ENCODE measurements at places on chromosomes 2 and 18. TPM values are rescaled to one million over a fixed set of nuclear protein-coding genes. Genes with fewer than 3 reads are reported as not detected.

- ATAC-seq: no peak
Measured at GRCh38 chr18:50675043-50675442, 115.2 kb downstream of the MAPK4 start.

DNA sequence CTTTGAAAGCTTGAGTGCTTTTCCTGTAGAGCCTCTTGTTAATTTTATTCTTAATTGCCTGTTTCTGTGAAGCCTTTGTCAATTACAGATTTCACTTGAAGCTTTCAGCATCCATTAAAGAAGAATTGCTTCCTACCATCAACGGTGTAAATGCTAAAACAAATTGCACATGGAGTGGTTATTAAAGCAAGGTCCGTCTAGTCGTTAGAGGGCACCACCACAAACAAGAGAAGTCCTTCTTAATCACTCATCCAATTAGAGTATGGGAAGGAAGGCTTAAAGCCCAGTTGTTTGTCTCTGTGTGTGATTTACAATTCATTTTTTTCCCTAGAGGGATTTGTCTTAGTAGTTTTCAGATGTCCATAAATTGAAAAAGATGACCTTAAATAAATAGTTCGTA lies 1.6 kb downstream of the KCNJ3 start:
- ATAC-seq: no peak

GRCh38 chr2:128525653-128526052 lies 207.0 kb upstream of the HS6ST1 start:
- no peak for ATAC-seq

DNA sequence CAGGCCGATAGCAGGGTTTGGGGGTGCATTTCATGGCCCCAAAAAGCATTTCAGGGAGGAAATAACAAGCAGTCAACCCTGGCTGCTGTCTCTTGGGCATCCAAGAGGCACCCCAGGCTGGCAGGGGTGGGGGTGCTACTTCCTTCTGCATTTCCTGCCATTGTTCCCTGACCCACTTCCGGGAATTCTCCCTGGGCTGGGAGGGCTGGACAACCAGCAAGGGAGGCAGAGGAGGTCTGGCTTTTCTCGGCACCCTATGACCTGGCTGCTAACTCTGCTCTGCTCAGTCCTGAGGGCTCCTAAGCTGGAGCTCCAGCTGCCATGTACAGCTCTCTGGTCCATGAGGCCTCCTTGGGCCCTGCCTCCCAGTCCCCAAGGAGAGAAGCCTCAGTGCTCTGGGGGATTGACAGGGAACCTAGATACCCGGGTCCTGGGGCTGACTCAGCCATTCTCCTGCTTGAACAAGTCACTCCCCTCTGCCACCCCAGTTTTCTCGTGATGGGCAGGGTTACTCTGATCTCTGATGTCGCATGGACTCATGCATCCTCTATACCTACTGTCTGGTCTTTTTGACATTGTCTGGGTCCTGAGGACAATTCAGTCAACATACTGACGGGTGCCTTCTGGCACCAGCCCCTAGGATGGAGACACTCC lies 47.2 kb downstream of the DYSF start:
- ATAC-seq: no peak

GRCh38 chr2:222854773-222855700 lies 5.8 kb upstream of the ACSL3 start:
- ATAC-seq: no peak

DNA sequence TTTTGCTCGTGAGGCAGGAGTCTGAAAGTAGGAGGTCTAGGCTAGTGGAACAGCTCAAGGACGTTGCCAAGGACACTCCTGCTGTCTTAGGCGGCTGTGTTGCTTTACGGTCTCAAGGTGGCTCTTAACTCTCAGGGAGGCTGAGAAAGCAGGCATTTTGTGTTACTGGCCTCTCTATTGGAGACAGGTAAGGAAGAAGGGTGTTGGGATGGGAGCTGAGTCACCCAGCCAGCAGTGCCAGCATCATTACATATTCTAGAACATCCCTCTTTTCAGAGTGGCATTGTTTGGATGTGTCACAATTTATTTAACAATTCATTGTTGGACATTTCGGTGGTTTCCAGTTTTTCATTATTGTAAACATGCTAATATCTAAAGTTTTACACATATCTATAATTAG lies 30.8 kb upstream of the TMEM214 start:
- peak; percentile 19 for ATAC-seq

- ATAC-seq: no peak
Measured at GRCh38 chr2:9648821-9649220, 18.0 kb upstream of the YWHAQ start.

GAL3ST2 gene
- total RNA-seq: not detected

MREG gene
- total RNA-seq: 2.1 TPM

PRKAG3 gene
- 5.1 TPM for total RNA-seq

RTP5 gene
- 0.63 TPM for total RNA-seq

UBXN2A gene
- 16.1 TPM for total RNA-seq

CDKL4 gene
- total RNA-seq: 0.29 TPM

AGXT gene
- 0.51 TPM for total RNA-seq

SCYGR4 gene
- not detected for total RNA-seq

IL1F10 gene
- total RNA-seq: not detected
